T-helper 2 cell (primary cell): ENCODE measurements at places on chromosomes 7 and 10.

DNA sequence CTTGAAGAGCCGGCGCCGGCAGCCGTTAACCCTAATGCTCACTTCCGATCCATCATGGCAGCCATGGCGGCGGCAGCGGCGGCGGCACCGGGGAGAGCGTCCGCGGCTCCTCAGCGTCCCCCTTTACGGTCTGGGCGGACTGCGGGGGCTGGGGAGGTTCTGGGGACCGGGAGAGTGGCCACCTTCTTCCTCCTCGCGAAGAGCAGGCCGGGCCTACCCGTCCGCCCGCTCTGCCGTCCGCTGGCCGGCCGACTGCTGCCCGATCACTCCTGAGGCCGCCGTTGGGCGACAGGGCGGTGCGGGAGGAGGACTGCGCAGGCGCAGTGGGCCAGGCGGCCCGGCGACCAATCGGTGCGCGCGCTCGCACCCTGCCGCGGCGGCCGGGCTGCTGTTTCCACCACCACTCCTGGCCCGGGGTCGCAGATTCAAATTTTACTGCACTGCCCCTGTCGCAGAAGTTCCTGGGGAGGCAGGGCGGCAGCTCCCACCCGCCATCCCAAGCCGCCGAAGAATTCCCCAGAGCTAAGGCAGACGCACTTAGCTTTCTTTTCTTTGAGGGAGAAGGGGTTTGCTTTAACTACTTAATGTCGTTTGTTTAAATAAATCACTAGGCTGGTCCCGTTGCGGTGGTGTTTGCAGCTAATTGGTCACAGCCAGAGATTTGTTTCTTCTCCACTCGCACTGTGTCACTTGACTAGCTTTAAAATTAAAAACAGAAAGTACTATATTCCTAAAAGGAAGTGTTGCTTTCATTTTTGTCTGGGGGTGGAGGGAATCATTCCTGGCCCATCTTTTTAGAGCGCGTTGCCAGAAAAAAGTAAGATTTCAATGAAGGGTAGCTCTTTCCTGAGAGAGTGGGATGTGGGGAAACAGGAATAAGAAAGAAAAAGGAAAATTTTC, at the start of gene KIF5B:
Gene KIF5B (minus strand): TSS at position 290 of the 900 bp plus-strand sequence. CDS start 452 bp downstream, outside the sequence.
- DNase-seq: peak; percentile 93

DNA sequence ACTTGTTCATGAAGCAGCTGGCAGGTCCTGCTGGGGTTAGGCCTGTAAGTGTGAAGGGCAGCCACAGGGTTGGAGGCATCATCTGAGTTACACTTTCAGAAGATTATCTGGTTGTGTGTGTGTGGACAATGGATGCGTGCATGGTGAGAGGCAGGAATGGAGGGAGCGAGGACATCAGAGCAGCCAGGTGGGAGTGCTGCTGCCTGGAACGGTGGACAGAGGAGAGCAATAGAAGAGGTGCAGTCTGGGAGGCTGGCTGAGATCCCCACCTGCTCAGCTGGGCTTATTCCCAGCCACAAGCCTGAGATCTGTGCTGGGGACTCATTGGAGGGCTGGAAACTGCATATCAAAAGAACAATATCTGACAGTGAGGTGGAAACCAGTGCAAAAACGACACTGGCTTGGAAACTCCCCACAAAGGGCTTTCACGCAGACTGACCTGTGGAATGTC, 17.9 kb downstream of the ZNF488 start:
- DNase-seq: no peak

DNA sequence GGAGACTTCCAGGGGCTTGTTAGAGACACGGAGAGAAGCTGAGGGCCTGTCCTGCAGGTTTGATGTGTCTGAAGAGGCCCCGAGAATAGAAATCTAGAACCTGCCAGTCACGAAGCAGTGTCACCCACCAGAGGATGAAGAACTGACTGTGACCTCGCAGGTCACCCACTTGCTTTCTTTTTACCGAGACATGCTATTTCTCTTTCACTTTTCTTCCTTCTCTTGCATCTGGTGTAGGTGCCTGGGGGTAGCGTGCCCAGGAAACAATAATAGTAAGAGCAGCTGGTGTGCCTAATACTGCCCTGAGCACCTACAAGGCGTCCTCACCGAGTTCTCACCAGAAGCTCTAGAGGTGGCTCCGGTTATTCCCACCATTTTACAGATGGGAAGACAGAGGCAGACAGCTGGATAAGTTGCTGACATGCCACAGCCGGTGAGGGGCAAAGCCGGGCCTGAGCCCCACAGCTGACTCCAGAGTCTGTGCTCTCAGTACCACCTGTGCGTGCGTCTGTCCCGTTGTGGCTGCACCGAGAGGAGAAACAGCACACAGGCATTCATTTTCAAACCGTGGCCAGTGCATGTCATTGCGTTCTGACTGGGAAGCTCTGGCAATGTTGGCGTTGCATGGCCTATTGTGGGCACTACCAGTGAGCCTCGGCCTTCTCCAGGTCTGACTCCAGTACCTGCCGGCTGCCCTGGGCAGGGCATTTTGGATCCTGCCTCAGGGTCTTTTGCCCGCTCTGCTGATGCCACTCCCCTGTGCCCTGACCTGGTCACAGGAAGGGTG, 7.8 kb downstream of the CHST3 start:
- DNase-seq: no peak

- DNase-seq: no peak
Observed at GRCh38 chr7:31023877-31024276, 28.2 kb upstream of the ADCYAP1R1 start.
